ENCODE measurements at places on chromosomes 12 and 14.

DNA sequence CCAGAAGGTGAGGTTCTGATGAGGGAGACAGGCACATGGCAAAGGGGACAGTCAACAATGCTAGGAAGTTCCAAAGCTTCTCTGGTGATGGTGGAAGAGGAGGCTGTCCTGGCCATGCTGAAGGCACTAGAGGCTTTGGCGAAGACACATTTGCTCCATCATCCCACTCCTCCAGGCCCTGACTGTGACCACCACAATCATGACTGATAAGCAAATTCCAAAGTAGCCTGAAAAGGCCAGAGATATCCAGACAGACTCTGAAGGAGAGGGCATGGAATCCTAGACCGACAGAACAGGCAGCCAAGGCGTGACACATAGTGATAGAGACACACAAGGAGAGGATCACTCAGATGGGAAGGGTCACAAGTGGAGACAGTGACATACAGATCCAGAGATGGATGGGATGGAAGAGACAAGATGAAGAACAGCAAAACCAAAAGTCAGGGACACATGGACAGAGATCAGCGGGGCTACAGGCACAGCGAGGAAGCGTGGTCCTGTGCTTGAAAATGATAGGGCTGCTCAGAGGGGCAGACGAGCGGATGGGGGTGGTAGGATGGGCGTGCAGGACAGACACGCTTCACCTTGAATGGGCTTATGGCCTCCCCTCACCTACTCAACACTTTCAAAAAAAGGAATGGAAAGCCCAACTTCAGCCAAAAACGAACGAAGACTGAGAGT lies 1.3 kb downstream of the ZFHX2 start:
- peak; percentile 47 for DNase-seq

DNA sequence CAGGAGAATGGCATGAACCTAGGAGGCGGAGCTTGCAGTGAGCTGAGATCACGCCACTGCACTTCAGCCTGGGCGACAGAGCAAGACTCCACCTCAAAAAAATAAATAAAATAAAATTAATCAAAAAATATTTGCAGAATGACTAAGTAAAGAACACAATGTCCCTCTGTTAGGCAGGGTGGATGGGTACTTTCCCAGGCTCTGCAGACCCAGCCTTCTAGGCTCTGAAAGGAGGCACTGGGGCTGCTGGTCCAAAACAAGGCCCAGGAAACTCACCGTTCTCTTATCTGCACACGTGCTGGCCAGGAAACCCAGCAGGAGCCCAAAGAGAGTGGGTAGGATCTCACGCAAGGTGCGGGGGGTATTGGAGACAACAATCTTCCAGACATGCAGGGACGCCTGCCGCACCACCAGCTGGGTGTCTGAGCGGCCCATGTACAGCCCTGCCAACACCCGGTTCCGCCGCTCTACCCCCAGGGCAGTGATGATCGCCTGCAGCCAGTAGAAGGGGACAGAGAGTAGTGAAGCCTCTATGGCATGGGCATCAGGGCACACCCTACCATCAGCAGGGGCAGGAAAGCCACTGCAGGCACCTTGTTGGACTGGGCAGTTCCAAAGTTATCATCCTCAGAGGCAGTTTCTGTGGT lies 25.8 kb upstream of the RAB35 start:
- DNase-seq = no peak

GRCh38 chr12:109962398-109962797 lies 33.8 kb downstream of the GIT2 start:
- no peak for DNase-seq

DNA sequence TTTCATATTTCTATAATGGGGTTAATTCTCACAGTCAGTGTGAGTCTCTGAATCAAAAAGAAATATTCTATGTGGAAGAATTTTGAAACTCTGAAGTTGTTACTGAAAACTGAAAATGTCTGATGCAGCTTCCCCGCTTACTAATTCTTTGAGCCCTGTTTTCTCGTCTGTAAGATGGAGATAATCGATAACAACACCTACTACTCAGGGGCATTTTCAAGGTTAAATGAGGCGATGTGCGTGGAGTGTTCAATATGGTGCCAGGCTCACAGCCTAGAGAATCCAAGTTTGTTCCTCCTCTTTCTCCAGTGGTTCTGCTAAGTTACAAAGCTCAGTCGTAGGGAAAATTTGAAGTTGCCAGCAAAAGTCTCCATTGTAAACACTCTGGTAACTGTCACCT lies 391.4 kb downstream of the FUT8 start:
- DNase-seq = no peak

GRCh38 chr14:104882325-104882973 lies 17.4 kb downstream of the CEP170B start:
- no peak for DNase-seq

GRCh38 chr14:56131865-56132833 lies 13.9 kb downstream of the PELI2 start:
- DNase-seq = peak; percentile 47

DNA sequence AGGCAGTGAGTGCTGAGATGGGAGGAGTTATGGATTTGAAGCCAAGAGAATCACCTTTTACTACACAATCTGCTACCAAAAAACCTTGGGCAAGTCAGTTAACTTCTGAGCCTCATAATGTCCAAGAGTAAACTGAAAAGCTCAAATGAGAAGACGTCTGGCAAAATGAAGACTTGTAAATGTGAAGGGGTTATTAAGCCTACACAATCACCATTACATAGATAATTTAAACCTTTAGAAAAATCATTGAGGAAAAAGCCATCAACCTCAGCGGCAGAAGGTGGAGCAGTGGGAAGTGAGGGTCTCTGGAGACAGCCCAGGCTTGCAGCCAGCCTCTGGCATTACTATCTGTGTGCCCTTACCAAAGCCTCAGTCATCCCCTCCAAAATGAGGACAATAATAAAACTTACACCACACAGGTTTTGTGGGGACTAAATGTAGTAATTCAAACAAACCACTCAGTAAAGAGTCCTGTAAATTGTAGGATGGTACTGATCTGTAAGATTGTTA lies 50.5 kb upstream of the CCDC175 start:
- DNase-seq = peak; percentile 69

- no peak for DNase-seq
Observed at GRCh38 chr12:77239617-77240016, 174.2 kb upstream of the E2F7 start.

GRCh38 chr14:85002846-85003245 lies 527.1 kb upstream of the FLRT2 start:
- DNase-seq = no peak

- DNase-seq = no peak
Observed at GRCh38 chr12:125346362-125346761, 281.1 kb downstream of the AACS start.

GRCh38 chr14:74886001-74886400 lies 4.3 kb downstream of the DLST start:
- DNase-seq = no peak

DNA sequence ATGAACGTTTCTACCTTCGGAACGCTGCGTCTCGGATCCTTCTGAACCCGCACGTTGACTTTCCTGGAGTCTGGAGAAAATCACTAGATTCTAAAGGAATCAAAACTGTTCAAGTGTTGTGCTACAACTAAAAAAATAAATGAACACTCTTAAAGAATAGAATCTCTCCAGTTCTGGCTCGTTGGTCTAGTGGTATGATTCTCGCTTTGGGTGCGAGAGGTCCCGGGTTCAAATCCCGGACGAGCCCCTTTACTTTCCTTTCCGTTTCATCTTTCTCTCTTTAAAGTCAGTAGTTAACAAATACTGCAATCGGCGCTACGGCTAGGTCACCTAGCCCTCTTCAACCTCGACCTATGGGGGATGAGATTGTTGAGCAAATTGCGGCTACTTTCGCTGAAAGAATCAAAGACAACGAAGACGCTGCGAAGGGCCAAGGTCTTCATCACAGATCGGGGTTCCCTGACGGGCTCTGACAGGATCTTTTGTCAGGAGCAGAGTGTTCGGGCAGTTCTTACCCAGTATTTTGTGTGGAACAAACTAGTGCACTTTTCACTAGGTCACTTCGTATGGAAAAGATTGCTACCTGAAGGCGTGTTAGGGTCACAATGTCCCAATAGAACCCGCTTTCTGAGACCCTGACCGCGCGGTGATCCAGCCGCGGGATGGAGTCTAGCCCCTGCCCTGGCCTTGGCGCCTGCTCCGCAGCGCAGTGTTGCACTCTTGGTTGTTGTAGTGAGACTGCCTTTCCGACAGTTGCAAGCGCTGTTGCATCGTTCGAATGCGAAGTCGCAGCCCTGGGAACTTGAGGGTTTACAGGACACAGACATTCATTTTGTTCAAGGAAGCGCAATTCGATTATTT lies 8.4 kb downstream of the OR6S1 start:
- DNase-seq = peak; percentile 85

- DNase-seq = no peak
Observed at GRCh38 chr14:35167496-35167895, 45.1 kb downstream of the PRORP start.

DNA sequence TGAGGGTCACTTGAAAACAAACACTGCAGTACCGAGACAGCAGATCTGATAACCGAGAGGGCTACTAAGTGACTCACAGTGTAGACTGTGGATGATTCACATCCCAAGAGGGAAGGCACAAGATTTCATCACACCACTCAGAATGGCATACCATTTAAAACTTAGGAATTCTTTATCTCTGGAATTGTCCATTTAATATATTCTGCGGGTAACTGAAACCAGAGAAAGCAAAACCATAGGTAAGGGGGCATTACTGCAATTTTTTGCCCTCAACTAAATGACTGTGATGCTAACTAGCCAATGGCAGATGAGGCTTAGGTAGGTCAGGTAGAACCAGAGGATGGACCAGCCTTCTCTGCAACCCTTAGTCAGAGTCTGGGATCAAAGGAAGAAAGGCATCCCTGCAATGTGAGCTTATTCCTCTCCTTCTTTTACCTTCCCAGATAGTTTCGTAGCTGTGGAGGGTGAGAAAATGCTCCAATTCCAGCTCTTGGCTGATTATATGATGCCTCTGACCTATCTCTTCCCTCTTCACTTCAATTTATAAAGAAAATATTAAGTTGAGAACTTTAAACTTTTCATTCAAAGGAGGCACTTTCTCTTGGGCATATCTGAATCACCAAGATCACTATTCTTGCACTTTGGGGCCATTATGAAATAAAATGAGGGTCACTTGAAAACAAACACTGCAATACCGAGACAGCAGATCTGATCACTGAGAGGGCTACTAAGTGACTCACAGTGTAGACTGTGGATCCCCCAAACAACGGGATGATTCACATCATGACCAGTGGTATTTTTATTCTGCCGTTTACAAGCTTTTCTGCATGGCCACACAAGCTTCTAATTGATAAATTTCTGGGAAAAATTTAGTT lies 6.8 kb downstream of the ART4 start:
- no peak for DNase-seq

- DNase-seq = no peak
Observed at GRCh38 chr12:124556896-124557501, 10.4 kb downstream of the NCOR2 start.

DNA sequence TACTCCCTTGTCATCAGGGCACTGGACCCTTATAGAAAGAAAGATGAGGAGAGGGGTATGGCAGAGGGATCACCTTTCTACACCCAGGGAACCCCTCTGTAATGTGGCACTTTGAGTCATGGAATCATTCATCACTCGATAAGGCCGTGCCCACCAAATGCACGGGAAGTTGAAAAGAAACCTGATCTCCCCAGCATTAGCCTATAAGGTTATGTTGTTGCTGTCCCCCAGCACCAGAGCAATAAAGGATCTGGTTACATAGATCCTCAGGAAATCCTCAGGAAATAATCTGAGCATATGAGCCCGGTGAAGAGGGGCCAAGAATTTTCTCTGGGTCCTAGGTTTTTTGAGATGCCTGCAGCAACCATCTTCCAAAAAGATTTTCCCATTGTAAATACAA lies 148.8 kb upstream of the CRY1 start:
- DNase-seq = no peak

DNA sequence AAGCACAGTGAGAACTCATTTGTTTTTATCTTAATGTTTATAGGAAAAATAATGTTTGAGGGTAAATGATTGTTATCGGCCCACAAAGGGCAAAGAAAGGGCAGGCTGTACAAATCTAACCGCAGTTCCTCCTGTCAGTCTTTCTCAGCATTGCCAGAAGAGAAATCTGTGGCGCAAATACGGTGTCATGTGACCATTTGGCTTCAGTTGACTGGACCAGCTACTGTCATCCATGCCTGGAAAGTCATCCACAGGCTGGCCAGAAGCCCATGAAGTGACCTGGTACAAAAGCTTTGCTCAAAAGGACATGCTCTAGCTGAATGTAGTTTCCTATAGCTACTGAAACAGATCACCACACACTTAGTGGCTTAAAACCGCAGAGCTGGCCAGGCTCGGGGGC lies 43.6 kb downstream of the HCAR2 start:
- DNase-seq = no peak

GRCh38 chr14:62777510-62777909 lies 267.7 kb downstream of the KCNH5 start:
- no peak for DNase-seq

DNA sequence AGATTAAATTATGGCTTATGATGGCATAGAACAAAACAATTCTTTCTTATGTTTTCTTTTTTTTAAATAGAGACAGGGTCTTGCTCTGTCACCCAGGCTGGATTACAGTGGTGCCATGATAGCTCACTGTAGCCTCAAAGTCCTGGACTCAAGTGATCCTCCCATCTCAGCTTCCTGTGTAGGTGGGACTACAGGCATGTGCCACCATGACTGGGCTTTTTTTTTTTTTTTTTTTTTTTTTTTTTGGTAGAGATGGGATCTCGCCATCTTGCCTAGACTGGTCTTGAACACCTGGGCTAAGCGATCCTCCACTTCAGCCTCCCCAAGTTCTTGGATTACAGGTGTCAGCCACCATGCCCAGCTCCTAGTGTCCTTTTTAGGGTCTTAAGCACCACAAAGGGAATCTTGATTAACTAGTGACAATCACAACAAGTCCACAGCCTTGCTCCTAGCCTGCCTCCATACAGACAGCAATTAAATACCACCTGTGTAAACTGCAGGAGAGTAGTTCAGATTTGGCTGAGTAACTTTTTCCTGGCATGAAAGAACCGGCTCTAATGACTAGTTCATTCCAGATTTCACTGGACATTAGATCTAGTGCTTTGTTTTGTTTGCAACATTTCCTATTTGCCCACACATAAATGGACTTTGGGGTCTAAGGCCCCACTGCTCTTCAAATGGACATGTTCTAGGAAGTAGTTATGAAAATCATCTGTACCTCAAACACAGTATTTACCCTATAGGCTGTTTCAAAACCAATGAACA lies 61.6 kb downstream of the SH2B3 start:
- no peak for DNase-seq

GRCh38 chr14:31461545-31461944 lies 4.2 kb upstream of the DTD2 start:
- no peak for DNase-seq

DNA sequence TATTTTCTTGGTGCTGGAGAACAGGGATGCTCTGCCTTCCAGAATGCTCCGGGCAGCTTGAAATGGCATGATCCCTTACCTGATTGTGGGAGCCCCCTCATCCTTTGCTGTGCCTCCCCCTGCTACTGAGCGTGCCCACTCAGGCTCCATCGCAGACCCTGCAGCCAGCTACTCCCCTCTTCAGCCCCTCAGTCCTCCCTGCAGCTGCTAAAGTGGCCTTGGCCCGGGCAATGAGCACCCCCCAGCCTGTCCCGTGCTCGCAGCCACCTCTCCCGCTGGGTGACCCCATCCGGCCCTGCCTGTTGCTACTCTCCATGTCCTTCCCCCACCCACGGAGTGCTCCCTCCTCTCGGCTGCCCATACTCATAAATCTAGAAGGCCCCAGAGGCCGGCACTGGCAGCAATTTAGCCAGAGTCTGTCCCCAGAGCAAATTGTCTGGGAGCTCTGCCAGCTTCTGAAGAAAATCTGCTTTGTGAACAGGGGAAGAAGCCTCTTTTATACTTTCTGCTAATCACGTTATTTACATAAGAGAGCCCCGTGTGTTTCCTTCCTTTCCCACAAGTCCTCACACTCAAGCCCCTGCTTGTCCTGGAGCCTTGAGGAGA lies 143.7 kb upstream of the FRMD6 start:
- DNase-seq = peak; percentile 30

GRCh38 chr12:62774794-62775193 lies 160.2 kb downstream of the PPM1H start:
- DNase-seq = no peak
